SK-MEL-5 (cell line): ENCODE measurements at places on chromosomes 5 and 9.
A peak's percentile ranks its signal among the peaks of the same experiment; 100 is the strongest.

GRCh38 chr5:146699138-146699537 lies 179.4 kb downstream of the PPP2R2B start:
- no peak for DNase-seq

- no peak for DNase-seq
Measured at GRCh38 chr9:96149533-96150280, 152.3 kb downstream of the HSD17B3 start.

DNA sequence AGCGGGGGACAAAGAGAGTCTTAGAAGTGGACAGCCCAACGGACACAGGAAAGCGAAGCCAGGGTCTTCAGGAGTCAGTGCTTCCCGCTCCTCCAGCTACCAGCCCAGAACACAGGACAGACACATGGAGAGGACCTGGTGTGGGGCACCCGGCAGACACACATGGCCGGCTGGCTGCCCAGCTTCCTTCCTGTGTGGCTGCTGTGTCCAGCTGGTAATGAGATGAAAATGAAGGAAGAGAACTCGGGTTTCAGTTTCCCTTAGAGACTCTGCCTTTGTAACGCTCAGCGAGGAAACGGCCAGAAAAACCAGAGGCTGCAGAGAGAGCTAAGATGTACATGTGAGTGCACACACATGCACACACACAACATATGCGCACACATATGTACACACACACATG lies 87.5 kb downstream of the SECISBP2 start:
- no peak for DNase-seq

DNA sequence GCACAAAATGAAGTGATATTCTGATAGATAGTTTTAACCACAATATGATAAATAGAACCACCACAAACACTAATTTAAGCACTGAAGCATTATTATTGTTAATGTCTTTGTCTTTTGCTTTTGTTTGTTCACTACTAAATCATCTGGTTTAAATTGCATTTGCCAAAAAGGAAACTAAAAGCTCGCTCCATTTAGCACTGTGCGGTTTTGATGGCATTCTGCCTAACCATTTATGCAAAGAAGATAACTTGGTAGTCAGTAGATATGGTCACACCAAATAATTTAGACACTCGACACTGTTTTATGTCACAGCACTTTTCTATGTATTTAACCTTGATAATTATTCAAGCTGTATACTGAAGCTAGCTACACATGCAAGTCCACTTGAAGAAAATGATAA lies 849.8 kb upstream of the CDH6 start:
- no peak for DNase-seq

DNA sequence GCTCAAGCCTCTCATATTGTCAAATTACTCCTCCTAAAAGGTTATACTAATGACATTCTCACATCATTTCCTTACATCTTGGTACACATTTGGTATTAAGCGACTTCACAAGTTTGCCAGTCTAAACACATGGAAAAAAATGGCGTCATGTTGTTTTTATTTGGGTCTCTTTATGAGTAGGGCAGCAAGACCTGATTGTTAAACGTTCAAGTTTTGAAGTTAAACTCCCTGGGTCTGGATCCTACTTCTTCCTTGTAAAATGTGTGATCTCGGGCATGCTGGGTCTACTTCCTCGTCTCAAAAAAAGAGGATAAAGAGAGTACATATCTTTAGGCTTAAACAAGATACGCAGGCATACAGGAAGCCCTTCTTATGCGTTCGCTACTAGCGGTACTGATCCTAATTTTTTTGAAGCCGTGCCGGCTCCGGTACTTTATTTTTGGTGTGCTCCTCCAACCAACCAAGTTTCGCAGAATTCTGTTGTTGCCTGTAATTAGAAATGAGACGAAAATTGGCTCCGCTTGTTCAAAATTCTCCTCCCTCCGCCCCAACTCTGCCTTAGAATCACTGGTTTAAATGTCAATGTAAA lies 596 bp upstream of the CDC37L1 start:
- peak; percentile 34 for DNase-seq

- DNase-seq: peak; percentile 81
Measured at GRCh38 chr9:127987103-127987614, 6.4 kb upstream of the EEIG1 start.
